ENCODE measurements at places on chromosomes 11 and 22.
A peak's percentile ranks its signal among the peaks of the same experiment; 100 is the strongest.

GRCh38 chr11:73907191-73907590 lies 30.4 kb downstream of the PAAF1 start:
- DNase-seq, result peak; percentile 43

GRCh38 chr22:36360871-36361383 lies 26.8 kb downstream of the MYH9 start:
- no peak for DNase-seq

- DNase-seq, result peak; percentile 36
Measured at GRCh38 chr11:68374531-68374930, 62.1 kb downstream of the LRP5 start.

DNA sequence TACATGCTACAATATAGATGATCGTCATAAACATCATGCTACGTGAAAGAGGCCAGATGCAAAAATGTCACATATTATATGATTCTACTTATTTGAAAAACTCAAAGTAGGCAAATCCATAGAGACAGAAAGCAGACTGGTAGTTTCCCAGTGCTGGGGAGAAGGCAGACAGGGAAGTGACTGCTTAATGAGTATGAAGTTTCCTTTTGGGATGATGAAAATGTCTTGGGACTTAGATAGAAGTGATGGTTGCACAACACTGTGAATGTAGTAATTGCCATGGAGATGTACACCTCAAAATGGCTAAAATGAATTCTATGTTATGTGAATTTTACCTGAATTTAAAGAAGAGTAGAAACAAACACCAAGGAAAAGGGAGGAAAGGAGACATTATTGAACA lies 45.2 kb upstream of the EHF start:
- no peak for DNase-seq

GRCh38 chr22:46815896-46816731 lies 53.7 kb downstream of the TBC1D22A start:
- peak; percentile 60 for DNase-seq
